ENCODE measurements at places on chromosomes 6 and 20. TPM values are rescaled to one million over a fixed set of nuclear protein-coding genes. Genes with fewer than 3 reads are reported as not detected.

The ADGRF5 gene
- not detected for total RNA-seq

The ISM1 gene
- 0.42 TPM for total RNA-seq

The TAB2 gene
- total RNA-seq = 29.5 TPM

The C6orf118 gene
- total RNA-seq = 0.15 TPM

The OXT gene
- not detected for total RNA-seq

The SAPCD1 gene
- 4.1 TPM for total RNA-seq

The APOBEC2 gene
- total RNA-seq = not detected

The RBM39 gene
- 171 TPM for total RNA-seq

The CD40 gene
- total RNA-seq = 4.9 TPM

The GGTLC1 gene
- total RNA-seq = not detected

The DACT2 gene
- 0.50 TPM for total RNA-seq

Data from A549 treated with CpdA at 1 μM for 4 hours (cell line).